ENCODE measurements at places on chromosomes 16 and 17. TPM values are rescaled to one million over a fixed set of nuclear protein-coding genes. Genes with fewer than 3 reads are reported as not detected.

The SULT1A2 gene
- 1.1 TPM for total RNA-seq

The CNTNAP1 gene
- 4.2 TPM for total RNA-seq

The TEDC2 gene
- total RNA-seq = 1.3 TPM

The KRT20 gene
- total RNA-seq = not detected

The SEPTIN12 gene
- not detected for total RNA-seq

The HID1 gene
- total RNA-seq = 7.2 TPM

The FAM83G gene
- total RNA-seq = 2.2 TPM

The ESRP2 gene
- 0.14 TPM for total RNA-seq

The RNF112 gene
- 1.6 TPM for total RNA-seq

The KRTAP16-1 gene
- total RNA-seq = not detected

The HIC1 gene
- total RNA-seq = 23.5 TPM

The YBX2 gene
- total RNA-seq = 0.77 TPM

The PDILT gene
- total RNA-seq = not detected

The LDHD gene
- 97.9 TPM for total RNA-seq

The CHP2 gene
- total RNA-seq = not detected

The DNAH17 gene
- total RNA-seq = not detected

The UTS2R gene
- total RNA-seq = 1.4 TPM

The SLC4A1 gene
- not detected for total RNA-seq

The PER1 gene
- total RNA-seq = 109 TPM

The DNAAF8 gene
- 0.77 TPM for total RNA-seq

The RRAD gene
- 135 TPM for total RNA-seq

The HSD17B2 gene
- total RNA-seq = not detected
